ENCODE measurements at places on chromosomes 2 and 18.
A peak's percentile ranks its signal among the peaks of the same experiment; 100 is the strongest.

GRCh38 chr2:3692375-3692774, 11.0 kb upstream of the DCDC2C start:
- DNase-seq: no peak

GRCh38 chr2:46286715-46287114, 10.5 kb upstream of the EPAS1 start:
- DNase-seq: no peak

DNA sequence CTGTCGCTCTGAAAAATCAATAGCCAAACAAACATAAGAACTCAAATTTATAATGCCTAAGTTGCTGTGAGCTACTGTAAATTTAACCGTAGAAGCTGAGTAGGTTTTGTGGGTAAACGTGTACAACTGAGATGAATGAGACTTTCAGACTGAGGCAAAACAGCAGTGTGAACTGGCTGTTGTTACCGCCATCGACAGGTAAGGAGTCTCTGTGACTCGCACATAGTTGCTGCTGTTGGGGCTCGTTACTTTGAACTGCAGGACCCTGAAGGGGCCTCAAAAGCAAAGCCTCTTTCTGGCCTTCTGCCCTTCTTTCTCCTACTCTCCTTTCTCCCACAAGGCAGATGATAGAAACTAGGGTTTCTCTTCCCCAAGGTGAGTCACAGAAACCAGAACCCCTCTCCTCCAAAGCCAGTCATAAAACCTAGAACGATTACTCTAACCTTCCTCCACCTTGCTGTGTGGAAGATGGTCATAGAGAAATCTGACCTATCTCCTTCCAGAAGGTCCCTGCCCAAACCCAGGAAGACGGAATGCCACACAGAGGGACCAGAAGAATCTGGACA, 101.2 kb downstream of the DLGAP1 start:
- no peak for DNase-seq

GRCh38 chr18:21053127-21053526, 58.5 kb downstream of the ROCK1 start:
- DNase-seq: no peak

DNA sequence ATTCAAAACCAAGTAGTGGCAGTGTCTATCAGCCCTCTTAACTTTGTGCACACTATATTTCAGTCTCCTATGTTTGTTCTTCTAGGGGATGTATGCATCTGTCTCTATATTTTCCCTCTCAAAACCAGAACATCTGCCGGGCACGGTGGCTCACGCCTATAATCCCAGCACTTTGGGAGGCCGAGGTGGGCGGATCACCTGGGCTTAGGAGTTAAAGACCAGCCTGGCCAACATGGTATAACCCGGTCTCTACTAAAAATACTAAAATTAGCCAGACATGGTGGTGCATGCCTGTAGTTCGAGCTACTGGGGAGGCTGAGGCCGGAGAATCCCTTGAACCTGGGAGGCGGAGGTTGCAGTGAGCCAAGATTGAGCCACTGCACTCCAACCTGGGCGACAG, 9.9 kb upstream of the GAREM2 start:
- no peak for DNase-seq

GRCh38 chr2:147506889-147507288, 337.9 kb upstream of the ACVR2A start:
- DNase-seq: no peak

GRCh38 chr2:88318071-88318955, 134.2 kb downstream of the FOXI3 start:
- no peak for DNase-seq

DNA sequence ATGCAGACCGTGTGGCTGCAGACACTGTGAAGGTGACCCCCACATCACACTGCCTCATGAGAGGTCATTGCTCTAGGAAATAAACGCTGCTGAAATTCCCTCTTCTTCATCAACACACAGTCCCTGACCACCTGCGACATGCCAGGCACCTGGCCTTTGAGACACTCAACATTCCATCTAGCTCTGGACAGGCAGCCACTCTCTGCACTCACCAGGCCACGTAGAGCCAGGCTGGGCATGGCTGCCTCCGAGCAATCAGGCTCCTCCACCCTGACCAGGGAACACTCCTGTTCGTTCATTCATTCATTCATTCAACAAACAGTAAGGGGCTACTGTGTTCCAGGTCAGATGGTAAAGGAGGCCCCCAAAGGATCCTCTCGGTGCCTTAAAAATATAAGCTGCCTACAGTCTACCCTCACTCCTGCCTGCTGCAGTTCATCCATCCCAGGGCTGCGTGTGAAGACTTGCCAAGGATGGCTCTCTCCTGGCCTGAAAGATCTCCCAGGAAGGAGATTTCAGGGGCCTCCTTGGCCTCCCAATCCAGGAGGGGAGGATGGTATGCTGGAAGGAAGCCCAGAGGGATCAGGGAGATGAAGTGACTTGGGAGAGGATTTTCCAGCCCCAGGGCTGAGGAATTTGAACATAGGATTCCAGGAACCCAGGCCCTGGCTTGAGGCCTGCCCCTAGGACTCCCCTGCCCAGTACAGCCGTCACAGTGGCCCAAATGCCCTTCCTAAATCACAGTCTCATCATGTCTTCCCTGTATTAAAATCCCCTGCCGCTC, 66.7 kb downstream of the TNS1 start:
- DNase-seq: no peak

- DNase-seq: no peak
Observed at GRCh38 chr18:42157878-42158277, 202.8 kb downstream of the PIK3C3 start.

- DNase-seq: no peak
Observed at GRCh38 chr2:101124643-101125366, 26.4 kb downstream of the TBC1D8 start.

GRCh38 chr2:177314194-177314593, 49.7 kb upstream of the NFE2L2 start:
- no peak for DNase-seq

- DNase-seq: peak; percentile 5
Observed at GRCh38 chr2:230575642-230576324, 136.9 kb upstream of the CAB39 start.

DNA sequence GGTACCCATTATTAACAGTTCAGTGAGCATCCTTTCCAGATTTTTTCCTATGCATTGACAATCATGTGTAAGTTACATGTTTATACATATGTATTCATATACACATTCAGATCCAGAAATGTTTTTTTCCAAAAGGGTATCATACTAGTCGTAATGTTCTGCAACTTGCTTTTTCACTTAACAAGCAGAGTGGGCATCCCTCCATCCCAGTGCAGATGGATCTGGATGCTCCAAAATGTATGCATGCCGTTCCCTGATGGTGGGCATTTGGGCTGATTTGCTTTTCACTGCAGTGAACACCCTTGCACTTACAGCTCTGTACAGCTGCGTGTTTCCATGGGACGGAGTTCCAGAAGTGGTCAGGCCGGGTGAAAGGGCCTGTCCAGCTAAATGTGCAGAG, 57.0 kb downstream of the DNMT3A start:
- no peak for DNase-seq

- DNase-seq: no peak
Observed at GRCh38 chr2:26629751-26630150, 11.4 kb downstream of the CIB4 start.

Data from stimulated activated CD4-positive, alpha-beta T cell treated with anti-CD3 and anti-CD28 coated beads, Interleukin-15, amount 100 ng/mL, for 1 hour (primary cell).